ENCODE measurements at places on chromosomes 7 and 10.

GRCh38 chr7:47145186-47145725 is 436.7 kb downstream of the TNS3 start:
- DNase-seq: no peak

GRCh38 chr10:63825111-63825510 is 303.9 kb downstream of the REEP3 start:
- DNase-seq: no peak

GRCh38 chr7:39100270-39100669 is 122.6 kb downstream of the POU6F2 start:
- DNase-seq: no peak

- no peak for DNase-seq
Observed at GRCh38 chr7:50838675-50839377, 56.1 kb upstream of the GRB10 start.

GRCh38 chr7:94514140-94514889 is 4.7 kb downstream of the CASD1 start:
- DNase-seq: no peak

DNA sequence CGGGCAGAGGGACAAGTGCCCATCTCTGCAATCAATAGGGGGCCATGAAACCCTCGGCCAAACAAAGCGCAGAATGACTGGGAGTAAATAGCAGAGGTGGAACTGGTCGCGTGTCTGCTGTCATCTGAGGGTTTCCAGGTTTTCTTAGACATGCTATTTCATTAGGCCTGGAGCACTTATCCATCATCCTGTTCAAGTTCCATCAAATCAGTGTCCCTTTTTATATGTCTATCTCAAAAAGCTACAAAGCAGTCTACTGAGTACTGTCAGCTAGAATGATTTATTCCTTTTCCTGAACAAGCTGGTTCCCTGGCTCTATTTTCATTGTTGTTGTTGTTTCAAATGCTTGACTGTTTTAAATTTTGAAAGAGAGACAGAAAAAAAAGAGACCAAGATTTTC is 590.5 kb downstream of the PARD3 start:
- DNase-seq: no peak

DNA sequence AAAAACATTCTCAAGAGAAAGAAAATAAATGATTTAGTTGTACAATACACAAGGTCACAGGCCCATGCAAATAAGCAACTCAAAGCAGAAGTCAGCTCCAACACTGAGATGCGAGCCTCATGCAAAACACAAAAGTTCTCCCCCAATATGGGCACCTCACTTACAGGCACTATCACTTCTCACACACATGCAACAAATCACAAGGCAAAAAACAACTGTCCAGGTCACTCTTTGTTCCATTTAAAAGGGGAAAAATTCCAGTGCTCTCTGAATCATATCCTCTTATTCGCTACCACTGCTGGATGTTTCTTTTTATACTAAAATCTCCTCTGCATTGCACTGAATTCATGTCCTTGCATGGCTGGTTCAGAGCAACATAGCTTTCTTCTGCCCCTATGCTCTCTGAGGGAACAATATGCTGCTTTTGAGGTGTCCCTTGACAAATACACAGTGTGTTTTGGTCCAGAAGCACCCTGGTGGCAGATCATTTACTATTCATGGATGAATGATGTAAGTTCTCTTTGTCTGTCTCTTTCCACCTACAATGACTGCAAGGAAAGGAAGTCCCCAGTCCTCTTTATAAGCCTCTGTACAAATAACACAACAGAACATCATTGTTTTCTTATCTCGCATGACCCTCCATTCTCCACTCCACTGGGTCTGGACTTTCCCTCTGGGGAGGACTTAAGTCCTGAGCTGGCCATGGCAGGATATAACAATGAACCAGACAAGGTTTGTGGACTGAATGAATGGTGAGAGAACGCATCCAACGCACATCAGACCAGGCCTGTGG is 85.4 kb upstream of the GSDME start:
- peak; percentile 34 for DNase-seq

GRCh38 chr10:96283351-96283750 is 12.0 kb upstream of the BLNK start:
- DNase-seq: no peak

DNA sequence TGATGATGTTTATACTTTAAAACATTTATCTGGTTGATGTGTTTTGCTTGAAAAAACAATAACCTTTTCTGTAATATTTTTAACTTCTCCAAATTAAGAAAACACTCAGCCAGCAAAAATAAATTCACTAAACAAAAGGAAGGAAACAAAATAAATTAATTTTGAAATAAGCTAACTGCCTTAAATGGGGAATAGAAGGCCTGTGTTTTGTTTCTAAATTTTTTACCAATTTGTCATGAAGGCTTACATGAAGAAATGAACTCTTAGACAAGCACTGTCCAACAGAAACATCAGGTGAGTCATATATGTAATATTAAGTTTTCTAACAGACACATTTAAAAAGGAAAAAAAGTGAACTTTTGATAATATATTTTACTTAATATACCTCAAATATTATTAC is 68.5 kb downstream of the LRRN3 start:
- DNase-seq: no peak

- no peak for DNase-seq
Observed at GRCh38 chr7:125149151-125149550, 219.5 kb upstream of the POT1 start.

DNA sequence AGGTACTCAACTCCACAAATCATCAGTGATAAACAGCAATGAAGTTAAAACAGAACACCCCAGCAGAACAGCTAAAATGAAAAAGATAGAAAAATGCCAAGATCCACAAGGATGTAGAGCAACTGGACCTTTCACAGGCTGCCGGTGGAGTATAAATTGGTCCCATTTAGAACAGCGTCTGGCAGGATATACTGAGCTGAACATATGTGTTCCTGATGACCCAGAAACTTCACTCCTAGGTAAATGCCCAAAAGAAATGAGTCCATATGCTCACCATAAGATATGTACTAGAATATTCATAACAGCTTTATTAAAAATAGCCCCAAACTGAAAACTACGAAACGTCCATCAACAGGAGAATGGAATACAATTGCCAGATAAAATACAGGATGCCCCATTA is 102.4 kb downstream of the OAT start:
- no peak for DNase-seq

DNA sequence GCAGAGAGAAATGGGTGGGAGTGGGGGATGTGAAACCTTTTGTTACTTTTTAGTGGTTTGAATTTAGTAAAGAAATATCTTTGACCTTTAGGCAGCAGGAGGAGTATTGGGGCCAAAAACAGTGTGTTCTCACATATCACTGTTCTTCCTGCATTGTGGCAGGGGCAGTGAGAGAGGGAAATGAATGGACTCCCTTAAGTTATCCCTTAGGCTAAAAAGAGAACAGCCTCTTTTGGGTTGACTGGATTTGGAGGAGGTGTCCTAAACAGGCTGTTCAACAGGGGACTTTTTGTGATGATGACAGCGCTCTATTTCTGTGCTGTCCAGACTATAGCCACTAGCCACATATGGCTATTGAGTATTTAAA is 22.3 kb downstream of the ZNF775 start:
- DNase-seq: peak; percentile 57

DNA sequence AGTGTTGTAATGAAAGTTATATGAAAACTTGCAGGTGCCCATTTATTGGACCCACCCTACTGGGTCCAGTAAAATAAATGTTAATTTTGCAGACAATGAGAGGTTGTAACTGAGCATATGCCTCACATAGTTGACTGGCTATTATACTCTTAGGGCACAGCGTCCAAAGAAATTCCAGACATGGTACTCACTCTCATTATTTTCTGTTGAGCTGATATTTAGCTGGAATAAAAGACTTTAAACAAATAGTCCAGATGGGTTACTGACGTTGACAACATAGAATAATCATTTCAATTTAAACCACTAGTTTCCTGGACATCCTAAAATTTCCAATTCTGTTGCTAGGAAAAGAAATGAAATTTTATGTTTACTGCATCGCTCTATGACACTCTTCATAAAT is 174.5 kb downstream of the ZNF365 start:
- no peak for DNase-seq

DNA sequence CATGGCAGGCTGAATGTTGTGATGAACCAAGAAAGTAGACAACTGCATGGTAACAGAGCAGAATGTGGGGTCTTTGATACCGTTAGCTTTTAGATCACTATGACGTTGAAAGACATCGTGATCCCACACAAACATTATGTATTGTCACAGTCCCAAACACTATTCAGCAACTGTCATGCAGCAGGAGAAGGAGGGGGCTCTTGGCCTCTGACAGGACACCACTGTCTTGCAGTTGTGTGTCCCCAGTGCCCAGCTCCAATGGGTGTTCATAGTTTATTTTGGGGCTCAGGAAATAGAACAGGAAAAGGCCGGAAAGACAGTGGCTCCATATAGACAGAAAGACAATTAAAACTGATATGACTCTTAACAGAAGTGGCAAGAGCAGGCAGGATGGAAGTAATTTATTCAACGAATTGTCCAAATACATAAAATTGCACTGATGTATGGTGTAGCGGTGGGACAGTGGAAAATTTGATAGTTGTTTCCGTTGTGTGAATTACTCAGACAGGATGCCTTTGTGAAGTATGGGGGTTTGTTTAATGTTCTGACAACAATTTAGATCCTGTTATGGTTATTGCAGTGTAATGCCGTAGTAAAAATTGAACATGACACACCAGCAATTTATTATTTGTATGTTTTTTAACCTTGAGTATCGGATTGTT is 292.0 kb downstream of the LRMDA start:
- DNase-seq: no peak

GRCh38 chr7:124009321-124009720 is 23.5 kb downstream of the TMEM229A start:
- DNase-seq: no peak

DNA sequence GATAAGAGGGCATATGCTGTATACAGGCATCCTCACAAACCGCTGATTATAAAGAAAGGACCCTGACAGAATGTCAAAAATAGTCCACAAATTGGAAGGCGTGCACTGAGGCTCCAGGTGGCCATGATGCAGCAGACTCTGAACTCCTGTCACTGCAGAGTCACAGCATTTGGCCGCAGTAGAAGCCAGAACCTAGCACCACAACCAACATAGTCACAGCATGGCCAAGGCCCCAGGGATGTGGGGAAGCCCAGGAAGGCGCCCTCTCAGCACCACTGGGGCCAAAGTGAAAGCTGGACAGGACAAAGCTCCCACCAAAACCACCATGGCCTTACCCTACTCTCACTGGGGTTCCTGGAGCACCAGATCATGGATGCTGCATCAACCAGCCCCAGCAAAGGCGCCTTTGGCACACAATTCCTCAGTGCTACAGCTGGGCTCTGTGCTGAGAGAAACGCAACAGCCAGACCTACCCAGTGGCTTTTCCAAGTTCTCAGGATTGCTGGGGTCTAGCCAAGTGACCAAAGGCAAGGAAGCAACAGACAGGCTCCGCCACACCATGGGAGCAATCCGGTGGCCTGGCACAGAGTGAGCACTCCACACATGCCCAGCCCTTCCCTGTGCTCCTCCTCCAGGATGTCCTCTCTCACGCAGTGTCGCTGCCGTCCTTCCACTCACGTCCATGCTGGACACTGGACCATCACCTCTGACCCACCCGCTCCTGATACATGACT is 60.2 kb downstream of the STK17A start:
- no peak for DNase-seq

DNA sequence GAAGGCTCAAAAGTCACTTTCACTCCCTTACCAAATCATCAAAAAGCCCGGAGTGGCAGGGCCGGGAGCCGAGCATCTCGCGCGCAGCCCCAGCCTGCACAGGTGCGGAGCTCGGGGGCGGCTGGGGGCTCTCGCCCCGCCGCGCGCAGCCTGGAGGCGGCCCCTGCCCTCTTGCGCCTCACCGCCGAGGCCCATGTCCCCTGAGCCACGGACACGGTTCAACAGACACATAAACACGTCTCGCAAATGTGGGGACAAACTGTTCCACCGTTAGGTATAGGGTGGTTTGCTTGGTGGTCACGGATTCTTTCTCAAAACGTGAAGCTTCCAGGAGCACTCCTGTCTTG is 700 bp downstream of the GSAP start:
- DNase-seq: peak; percentile 60

DNA sequence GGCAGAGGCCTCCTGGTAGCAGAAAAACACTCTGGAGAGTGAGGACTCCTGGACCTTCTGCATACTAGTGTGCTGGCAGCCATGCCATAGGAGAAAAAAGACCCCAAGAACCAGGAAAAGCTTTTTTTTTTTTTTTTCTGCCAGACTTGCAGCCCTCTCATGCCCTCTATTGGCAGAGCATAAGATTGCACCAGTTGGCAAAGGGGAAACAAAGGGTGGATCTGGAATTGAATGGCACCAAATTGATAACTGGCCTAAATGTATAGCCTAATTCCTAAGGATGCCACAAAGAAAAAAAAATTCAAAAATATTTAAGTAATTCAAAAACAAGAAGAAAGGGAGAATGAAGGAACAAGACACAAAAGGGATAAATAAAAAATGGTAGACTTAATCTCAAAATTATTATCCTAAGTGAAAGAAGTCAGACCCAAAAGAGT is 112.5 kb upstream of the GHITM start:
- DNase-seq: peak; percentile 35

GRCh38 chr10:95485056-95485844 is 75.9 kb downstream of the SORBS1 start:
- no peak for DNase-seq
